Omental fat pad (tissue), 4 donors: ENCODE measurements at places on chromosomes 4 and X. TPM values are rescaled to one million over a fixed set of nuclear protein-coding genes. Genes with fewer than 3 reads are reported as not detected.

Gene GTPBP6
- 25.7 TPM for total RNA-seq

Gene VSIG1
- not detected for total RNA-seq

Gene HSFX4
- total RNA-seq = not detected

Gene GPC3
- total RNA-seq = 59.4 TPM

Gene MAGEB1
- total RNA-seq = not detected

Gene ZCCHC12
- total RNA-seq = 0.37 TPM

Gene CFI
- 49.7 TPM for total RNA-seq

Gene TBC1D8B
- 7.2 TPM for total RNA-seq

Gene ZCCHC18
- total RNA-seq = 1.3 TPM

Gene ALB
- total RNA-seq = not detected

Gene KLF8
- total RNA-seq = 18.9 TPM

Gene NPNT
- 40.6 TPM for total RNA-seq

Gene MAGEB17
- not detected for total RNA-seq

Gene TLR10
- total RNA-seq = 0.19 TPM
